Smooth muscle cell of the coronary artery (primary cell): ENCODE measurements at places on chromosomes 7 and 10. TPM values are rescaled to one million over a fixed set of nuclear protein-coding genes. Genes with fewer than 3 reads are reported as not detected.

GRID2IP gene
- not detected in 2 replicates for total RNA-seq

PON1 gene
- not detected in 2 replicates for total RNA-seq

RBP3 gene
- under 0.01 TPM in 1 of 2 replicates, not detected in the other for total RNA-seq

ASAH2B gene
- total RNA-seq: 1.2 and 4.0 TPM in 2 replicates

SEMA3E gene
- total RNA-seq: 1.1 TPM in 1 of 2 replicates, not detected in the other

MYL10 gene
- not detected in 2 replicates for total RNA-seq

NHLRC2 gene
- 2.6 and 6.9 TPM in 2 replicates for total RNA-seq

FFAR4 gene
- total RNA-seq: not detected in 2 replicates

AKR1C4 gene
- total RNA-seq: not detected in 2 replicates

MRLN gene
- total RNA-seq: not detected in 2 replicates

MYO1G gene
- total RNA-seq: 0.08 TPM in 1 of 2 replicates, not detected in the other

DNAH11 gene
- total RNA-seq: 0.30 and 0.59 TPM in 2 replicates

GPR146 gene
- total RNA-seq: 1.3 and 6.8 TPM in 2 replicates

HOXA6 gene
- total RNA-seq: not detected in 2 replicates

PRKG1 gene
- 24.8 and 76.2 TPM in 2 replicates for total RNA-seq

HELLS gene
- total RNA-seq: 1.6 and 10.1 TPM in 2 replicates

STEAP2 gene
- 2.6 and 48.2 TPM in 2 replicates for total RNA-seq

NPC1L1 gene
- total RNA-seq: 0.12 TPM in 1 of 2 replicates, not detected in the other

CPA5 gene
- 0.08 and 0.12 TPM in 2 replicates for total RNA-seq

UCN3 gene
- not detected in 2 replicates for total RNA-seq

OR6B1 gene
- not detected in 2 replicates for total RNA-seq

STOX1 gene
- total RNA-seq: under 0.01 and 0.12 TPM in 2 replicates

RAPGEF5 gene
- 1.7 and 1.9 TPM in 2 replicates for total RNA-seq

SPDYE1 gene
- not detected in 2 replicates for total RNA-seq

CALHM2 gene
- 19.0 and 27.1 TPM in 2 replicates for total RNA-seq
